ENCODE measurements at places on chromosomes 16 and 17.

- no peak for DNase-seq
These were observed 265.5 kb downstream of the PARN start for GRCh38 chr16:14364386-14365199.

- no peak for DNase-seq
These were observed 40.0 kb downstream of the RPH3AL start for GRCh38 chr17:312476-313148.

DNA sequence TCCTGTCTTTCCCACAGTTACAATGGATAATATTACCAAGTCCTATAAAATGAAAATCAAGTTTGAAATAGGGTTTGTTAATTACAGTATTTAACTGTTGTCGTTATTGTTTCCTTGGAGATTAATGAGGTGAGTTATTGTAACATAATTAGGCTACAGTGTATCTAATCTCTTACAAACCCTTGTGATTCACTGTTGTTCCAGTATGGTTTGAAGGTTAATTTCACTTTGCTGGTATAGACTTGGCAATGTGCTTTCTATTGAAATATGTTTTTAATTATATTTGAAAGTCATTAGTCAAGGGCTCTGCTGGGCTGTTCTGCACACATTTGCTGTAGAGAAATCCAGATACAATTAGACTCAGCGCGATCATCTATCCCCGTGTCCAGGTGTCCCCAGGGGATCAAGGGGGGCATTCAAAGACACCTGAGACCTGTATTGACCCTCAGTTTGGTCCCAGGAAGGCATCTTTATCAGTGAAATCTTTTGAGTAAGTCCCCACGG, 624.6 kb upstream of the EEF2KMT start:
- DNase-seq = no peak

DNA sequence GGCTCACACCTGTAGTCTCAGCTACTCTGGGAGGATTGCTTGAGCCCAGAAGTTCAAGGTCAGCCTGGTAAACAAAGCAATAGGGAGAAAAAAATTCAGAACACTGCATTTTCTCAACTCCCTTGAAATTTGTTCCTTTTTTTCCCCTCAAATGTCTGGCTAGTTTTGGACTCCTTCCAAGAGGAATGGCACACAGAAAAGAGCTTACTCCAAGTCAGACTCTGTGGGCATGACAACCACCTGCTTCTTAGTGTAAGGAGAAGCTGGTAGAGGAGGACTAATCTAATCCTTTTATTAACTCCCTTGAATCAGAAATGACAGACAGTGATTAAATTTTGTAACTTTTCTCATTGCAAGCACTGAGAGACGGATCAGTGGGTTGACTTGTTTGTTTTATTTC, 27.9 kb upstream of the HYDIN start:
- DNase-seq = no peak

DNA sequence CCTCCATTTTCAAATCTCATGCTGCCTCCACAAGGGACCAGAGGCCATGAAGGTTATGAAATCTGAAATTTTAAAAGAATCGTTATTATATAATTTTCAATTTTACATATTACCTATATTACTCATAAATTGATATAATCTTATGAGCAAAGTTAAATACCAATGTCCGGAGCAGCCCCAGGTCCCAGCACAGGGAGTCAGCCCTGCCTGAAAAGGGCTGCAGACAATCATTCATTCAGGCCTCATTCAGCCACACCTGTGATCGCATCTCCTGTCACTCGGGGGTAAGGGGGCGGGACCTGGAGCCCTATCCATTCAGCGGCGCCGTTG, 172.5 kb downstream of the AHSP start:
- DNase-seq = no peak

GRCh38 chr17:51793686-51794085, 364.8 kb downstream of the CA10 start:
- DNase-seq = no peak

DNA sequence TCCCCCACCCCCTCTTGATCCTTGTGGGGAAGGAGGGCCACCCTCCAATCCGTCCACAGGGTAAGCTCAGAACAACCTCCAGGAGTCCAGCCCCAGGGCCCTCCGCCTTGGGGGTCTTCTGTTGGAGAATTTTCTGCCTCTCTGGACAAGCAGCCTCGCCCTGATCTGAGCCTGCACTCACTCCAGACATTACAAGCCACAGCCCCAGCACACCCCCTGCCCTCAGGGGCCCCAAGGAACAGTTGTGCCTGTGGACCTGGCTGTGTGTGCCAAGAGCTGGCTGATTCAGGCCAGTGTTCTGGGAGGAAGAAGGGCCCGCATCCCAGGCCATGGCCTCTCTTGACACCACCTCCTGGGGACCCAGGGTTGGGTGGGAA, 477 bp upstream of the ARHGAP27 start:
- DNase-seq = no peak

GRCh38 chr17:76191896-76192295, 48.4 kb downstream of the RNF157 start:
- DNase-seq = no peak

- DNase-seq = no peak
These were observed 81.1 kb downstream of the MRC2 start for GRCh38 chr17:62708587-62708986.

- DNase-seq = no peak
These were observed 20.7 kb downstream of the CPNE2 start for GRCh38 chr16:57113042-57113453.

DNA sequence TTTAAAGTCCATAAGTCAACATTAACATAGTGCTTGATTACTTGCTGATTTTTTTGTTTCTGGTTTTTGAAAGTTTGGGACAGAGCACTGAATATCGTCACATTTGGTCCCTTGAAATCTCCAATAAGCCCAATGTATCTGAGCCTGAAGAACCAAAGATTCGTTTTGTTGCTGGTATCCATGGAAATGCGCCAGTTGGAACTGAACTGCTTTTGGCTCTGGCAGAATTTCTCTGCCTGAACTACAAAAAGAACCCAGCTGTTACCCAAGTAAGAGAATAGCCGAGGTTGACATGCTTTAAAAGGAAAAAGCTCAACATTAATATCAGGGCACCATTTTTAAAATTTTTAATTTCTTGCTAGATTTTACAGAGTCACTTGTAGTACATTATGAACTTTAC, 27.7 kb upstream of the GOSR1 start:
- no peak for DNase-seq

DNA sequence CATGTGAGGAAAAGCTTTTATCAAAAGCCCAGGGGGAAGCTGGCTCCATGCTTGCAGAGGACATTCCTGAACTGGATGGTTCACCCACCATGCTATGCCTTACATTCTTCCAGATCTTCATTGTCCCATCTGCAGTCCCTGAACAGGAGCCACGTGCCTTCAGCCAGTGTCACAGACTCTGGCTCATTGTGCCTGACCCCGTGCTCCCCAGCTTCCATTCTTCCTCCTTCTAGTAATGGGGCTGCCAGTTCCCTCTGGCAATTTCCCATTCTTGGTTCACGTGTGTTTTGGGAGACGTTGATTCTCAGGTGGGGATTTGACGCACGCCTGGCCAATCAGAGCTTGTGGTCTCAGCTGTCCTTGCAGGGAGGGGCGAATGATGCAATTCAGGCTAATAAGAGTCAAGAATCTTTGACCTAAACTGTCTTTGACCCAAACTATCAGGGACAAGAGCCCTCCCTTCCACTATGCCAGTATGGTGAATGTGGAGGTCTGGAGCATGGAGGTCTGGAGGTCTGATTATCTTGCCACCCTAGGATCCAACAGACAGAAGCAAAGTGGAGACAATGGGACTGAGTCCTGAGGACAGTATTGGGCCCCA, 52.7 kb downstream of the IRX6 start:
- no peak for DNase-seq

- DNase-seq = no peak
These were observed 9.0 kb downstream of the ZNF23 start for GRCh38 chr16:71453036-71453435.

DNA sequence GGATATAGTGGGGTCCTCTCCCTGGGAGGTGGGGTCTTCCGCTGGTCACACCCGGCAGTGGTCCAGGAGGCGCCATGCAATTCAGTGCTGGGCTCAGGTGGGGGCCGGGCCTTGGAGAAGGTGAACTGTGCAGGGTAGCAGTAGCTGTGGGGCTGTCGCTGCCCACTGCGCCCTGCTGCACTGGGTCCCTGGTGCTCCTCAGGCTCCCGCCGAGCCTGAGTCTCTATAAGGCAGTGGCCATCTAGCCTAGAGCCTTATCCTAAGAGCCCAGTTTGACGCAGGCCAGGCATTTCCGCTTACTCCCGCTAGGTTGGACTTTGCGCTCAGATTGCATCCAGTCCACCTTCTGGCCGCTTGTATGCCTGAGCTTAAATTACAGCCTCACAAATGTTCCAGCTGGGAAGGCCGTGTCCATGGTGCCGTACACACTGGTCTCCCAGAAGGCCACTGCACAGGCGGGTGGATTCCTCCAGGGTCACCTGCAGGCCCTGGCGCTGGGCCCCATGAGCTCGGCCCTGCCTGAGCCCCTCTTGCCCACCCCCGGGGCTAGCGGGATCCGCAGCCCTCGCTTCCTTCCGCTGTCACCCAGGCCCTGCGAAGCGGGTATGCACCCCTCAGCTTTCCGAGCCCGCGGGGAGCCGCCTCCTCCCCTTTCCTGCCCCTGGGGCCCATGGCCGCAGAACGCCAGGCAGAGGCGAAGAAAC, 1762.2 kb downstream of the TP53TG3F start:
- no peak for DNase-seq

- DNase-seq = no peak
These were observed 8.9 kb downstream of the HSD17B2 start for GRCh38 chr16:82043680-82044584.

Data from vagina (tissue), 2 donors.